Cortex of kidney (tissue), 1 donor: ENCODE measurements at places on chromosomes 5 and 9.

- DNase-seq: no peak
Measured at GRCh38 chr9:113788616-113789330, 87.3 kb upstream of the ZNF618 start.

GRCh38 chr5:137234973-137235943, 263.9 kb downstream of the SPOCK1 start:
- no peak for DNase-seq

GRCh38 chr5:139648205-139649081, at the start of gene CXXC5:
Gene CXXC5, plus strand, starts transcription at chr5:139648349. Its CDS starts 32,175 bp downstream, at chr5:139680524.
- no peak for DNase-seq

DNA sequence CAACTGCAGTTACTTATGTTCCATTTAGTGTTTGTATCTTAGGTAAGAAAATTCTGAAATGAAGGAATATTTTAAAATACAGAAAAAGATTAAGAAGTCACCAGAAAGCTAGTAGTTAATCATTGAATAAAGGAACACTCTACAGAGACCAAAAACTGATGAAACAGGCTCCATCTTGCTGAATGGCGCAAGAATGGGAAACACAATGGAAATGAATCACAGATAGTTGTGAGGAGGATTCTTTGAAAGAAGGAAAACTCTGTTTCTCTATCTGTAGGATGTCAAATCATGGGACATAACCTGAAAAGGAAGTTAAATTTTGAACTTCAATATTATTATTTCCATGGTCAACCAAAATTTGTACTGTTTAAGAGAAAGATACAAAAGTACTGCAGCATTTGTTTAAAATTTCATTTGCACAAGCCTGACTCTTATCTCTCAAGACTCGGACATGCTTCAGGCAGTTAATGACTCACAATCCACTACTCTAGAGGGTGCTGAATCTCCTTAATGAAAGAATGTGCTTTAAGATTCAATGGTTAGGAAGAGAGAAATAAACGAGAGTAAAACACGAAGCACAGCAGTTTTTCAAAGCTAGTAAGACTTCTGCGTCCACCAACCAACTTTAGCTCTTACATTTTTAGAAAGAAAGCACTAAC, 1064.4 kb upstream of the DMAC1 start:
- no peak for DNase-seq

DNA sequence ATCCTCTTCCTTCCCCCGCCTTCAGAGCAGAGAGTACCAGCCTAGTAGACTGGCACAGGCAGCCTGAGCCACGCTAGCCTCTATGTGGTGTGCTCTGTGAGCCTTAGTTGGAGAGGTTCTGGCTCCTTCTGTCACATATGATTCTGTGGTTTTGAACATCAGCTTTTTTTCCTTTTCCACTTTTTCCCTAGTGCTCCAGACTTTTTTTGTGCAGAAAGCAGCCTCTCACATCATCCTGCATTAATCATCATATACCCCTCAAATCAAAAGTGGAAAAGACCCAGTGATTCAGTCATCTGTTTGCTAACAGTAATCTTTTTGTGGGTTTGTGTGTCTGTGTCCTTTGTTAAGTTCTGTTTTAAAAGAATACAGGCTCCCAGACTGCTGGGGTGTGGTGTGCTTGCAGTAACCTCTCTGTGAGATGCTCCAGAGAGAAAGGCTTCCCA, 663.9 kb upstream of the RGMB start:
- DNase-seq: no peak

- DNase-seq: no peak
Measured at GRCh38 chr5:78002690-78003089, 226.6 kb upstream of the TBCA start.

DNA sequence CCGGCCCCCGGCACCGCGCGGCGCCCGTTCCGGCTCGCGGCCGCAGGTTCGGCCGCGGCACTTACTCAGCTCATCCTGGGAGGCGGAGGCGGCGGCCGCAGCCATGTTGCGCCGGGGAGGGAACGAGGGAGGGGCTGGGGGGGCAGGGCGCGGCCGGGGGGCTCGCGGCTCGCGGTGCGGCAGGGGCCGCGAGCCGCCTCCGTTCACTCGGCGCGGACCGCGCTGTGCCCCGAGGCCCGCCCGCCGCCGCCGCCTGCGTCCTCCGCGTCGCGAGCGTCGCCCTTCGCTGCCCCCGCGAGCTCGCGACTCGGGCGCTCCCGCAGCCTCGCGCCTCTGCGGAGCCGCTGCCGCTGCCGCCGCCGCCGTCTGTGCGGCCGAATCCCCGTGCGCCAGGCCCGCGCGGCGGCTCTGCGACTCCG, 735 bp downstream of the ECPAS start:
- no peak for DNase-seq

DNA sequence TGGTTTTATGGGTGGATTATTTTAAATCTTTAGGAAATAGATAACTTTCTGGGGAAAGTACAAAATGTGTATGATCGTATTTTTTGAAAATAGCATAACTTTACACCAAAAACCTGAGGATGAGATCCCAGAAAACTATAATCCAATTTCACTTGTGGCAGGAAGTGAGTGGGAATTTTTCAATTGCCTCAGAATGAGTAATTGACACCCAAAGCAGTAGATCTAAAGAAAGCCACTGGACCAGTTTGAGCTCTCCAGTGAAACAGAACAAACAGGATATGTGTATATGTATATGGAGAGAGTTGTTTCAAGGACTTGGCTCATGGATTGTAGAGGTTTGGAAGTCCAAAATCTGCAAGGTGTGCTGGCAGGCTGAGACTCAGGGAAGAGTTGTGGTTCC, 109.2 kb upstream of the SHB start:
- DNase-seq: no peak

DNA sequence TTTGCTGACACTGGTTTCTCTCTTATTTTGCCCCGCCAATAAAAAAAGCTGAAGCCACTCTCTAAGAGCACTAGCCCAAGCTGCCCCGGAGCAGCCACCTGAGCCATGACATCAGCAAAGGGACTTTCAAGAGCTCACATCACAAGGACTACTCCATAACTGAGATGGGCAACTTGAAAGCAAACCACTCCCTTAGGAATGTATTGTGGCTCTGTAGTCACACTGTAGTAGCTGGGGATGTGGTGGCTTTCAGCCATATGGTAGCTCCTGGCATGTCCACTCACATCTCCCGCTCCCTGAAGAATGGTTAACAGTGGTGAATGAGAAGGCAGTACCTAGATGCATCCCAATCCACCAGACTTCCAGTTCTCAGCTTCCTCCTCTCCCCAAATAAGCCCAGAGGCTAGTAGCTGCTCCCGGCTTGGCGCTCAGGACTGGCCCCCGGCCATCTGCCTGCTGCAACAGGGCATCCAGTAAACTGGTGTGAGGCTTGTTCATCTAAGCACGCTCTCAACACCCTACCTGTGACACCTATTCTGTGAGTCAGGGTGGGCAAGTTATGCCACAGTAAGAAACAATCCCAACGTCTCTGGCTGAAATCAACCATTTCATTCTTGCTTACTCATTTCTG, 63.7 kb downstream of the S1PR3 start:
- DNase-seq: no peak

GRCh38 chr5:144333336-144333920, 162.8 kb downstream of the KCTD16 start:
- DNase-seq: no peak

DNA sequence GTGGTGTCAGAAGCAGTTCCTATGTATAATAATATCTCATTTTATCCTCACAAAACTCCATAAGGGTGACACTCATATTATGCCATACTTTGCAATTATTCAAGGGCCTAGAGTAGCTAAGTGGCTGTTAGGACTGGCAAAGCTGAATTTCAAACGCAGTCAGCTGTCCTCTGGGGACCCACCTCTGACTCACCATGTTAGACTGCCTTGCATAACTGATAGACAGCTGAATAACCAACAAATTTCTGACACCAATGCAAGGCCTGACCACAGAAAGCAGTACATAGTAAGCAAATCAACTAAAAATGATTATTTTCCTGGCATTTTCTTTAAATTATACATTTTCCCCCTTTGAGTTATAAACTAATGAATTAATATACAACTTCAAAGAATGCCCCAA, 251.6 kb upstream of the PTGER4 start:
- no peak for DNase-seq
